ENCODE measurements at places on chromosomes 1 and 21. TPM values are rescaled to one million over a fixed set of nuclear protein-coding genes. Genes with fewer than 3 reads are reported as not detected.

The FAM151A gene
- not detected for total RNA-seq

The SPATC1L gene
- 6.7 TPM for total RNA-seq

The RSPH1 gene
- not detected for total RNA-seq

The TRMT13 gene
- 21.7 TPM for total RNA-seq

The TRPM2 gene
- not detected for total RNA-seq

The ELAPOR1 gene
- 0.53 TPM for total RNA-seq

The LY9 gene
- not detected for total RNA-seq

The GJA5 gene
- 15.0 TPM for total RNA-seq
